ENCODE measurements at places on chromosomes 1 and 21. TPM values are rescaled to one million over a fixed set of nuclear protein-coding genes. Genes with fewer than 3 reads are reported as not detected.

DNA sequence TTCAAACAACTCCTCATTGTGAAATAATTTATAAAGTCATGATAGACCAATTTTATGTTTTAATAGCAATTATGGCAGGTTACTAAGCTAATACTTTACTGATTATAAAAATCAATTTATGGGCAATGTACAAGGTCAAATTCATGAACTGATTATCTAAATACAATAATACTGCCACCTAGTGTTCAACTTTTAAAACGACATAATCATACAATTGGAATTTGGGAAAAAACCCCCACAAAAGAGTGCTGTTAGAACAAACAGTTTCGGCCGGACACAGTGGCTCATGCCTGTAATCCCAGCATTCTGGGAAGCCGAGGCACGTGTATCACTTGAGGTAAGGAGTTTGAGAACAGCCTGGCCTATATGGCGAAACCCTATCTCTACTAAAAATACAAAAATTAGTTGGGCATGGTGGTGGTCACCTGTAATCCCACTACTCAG is 14.0 kb downstream of the GTF2B start:
- peak; percentile 19 for DNase-seq

DNA sequence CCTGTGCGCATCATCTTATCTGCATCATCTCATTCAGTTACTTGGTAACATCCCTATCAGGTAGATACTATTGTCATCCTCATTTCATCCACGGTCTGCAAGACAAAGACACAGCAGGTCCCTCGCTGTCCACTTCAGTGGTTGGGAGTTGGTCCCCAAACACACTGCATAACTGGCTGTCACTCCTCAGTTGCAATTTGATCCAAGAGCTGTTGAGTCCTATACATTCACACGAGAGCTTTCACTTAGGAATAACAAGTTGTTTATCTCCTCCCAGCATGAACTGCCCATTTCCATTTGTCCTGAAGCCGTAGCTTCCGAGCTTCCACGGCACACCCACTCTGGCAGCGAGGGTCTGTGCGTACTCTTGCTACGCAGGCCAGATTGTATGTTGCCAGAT is 472.0 kb downstream of the CAMTA1 start:
- no peak for DNase-seq

- no peak for DNase-seq
These were observed 87.6 kb downstream of the LEPR start for GRCh38 chr1:65508051-65508450.

DNA sequence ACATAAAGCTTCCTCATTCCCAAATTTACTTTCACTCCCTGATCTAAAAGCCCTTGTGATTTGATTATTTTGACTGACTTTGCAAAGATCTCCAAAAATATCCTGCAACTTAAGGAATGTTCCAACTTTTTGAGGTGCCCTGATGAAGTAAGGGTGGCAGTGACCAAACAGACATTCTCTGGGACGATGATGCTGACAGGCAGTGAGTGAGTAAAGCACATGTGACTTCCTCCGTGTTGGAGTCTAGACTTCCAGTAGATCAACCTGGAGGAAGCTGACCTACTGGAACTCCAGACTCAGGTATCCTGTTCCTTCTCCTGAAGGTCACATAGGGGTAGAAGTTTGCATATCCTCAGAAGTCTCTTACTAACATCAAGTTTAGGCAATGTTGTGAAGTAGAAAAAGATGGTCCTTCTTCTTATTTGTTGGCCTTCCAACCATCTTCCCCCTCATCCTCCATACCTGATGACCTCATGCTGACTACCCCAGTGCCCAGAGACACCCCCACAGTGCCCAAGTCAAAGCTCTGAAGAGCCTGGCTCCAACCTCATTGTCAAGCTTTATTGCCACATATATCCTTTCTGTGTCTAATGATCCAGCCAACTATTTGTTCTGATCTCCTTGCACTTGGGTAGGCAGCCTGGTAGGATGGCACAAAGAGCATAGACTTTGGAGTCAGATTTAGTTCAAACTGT is 16.0 kb downstream of the TNFSF4 start:
- peak; percentile 68 for DNase-seq

GRCh38 chr1:212162635-212163034 is 122.6 kb upstream of the PPP2R5A start:
- peak; percentile 77 for DNase-seq

- DNase-seq: no peak
These were observed 8.4 kb downstream of the PLPP3 start for GRCh38 chr1:56570924-56571372.

DNA sequence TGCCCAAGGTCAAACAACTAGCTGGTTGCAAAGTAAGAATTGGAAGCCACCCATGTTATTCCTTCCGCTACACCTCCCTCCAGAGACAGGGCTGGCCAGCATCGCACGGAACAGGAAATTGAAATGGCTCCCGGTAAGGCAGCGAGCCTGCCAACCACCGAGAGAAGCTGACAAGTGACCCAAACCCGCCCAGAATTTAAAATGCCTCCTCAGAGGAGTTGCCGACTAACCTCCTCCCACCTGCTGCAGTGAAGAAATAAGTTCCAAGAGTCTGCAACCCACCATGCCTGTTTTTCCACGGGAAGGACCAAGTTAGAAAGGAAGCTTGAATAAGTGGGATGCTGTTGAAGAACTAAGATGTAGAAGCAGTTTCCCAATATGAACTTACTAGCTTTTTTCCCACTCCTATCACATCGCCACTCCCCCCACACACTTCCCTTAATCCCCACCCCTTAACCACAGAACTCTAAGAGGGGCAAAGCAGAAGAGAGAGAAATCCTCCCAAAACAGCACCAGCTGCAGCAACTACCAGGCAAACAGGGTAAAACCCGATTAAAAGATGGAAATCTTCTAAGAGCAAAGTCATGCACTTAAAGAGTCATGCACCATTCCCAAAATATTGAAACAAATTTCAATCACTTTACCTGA is 78.6 kb downstream of the TIAM1 start:
- no peak for DNase-seq

DNA sequence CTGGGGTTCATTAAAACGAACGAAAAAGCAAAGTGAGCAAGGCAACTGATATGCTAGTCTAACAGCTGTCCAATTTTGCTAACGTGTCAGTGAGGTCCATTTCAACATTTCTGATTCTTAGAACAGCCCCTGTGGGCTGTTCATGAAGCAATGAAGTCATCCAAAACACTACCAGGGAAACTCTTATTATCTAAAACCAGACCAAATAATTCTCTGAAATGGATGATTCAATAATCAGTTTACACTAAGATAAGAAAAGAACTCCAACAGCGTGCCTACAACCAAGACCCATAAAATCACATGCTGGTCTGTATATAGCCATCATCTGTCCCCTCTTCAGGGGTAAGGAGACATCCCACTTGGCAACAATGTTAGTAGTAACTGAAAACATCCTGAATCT is 122.7 kb downstream of the TGFBR3 start:
- DNase-seq: no peak

SAMD11 gene
- 37.0 TPM for total RNA-seq

Data from A172 (cell line).